ENCODE measurements at places on chromosomes 3 and 15. TPM values are rescaled to one million over a fixed set of nuclear protein-coding genes. Genes with fewer than 3 reads are reported as not detected.

LNP1 gene
- 4.6 TPM for polyA plus RNA-seq

DNA sequence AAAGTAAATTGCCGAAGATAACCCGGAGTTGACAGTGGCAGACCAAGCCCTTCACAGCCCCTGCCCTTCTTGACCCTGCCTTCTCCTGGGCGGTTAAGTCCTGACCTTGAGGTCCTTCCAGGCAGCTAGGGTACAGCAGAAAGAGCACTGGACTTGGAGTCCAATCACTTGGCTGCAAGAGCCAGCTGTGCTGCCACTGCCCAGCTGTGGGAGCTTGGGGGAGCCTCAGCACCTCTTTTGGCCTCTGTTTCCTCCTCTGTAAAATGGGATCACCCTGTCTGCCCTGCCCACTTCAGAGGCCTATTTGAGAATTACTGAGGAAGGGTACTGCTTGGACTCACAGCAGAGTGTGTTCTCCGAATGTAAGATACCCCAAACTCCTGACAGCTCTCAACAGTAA, 66.2 kb upstream of the SMAD6 start:
- no peak for DNase-seq

DNA sequence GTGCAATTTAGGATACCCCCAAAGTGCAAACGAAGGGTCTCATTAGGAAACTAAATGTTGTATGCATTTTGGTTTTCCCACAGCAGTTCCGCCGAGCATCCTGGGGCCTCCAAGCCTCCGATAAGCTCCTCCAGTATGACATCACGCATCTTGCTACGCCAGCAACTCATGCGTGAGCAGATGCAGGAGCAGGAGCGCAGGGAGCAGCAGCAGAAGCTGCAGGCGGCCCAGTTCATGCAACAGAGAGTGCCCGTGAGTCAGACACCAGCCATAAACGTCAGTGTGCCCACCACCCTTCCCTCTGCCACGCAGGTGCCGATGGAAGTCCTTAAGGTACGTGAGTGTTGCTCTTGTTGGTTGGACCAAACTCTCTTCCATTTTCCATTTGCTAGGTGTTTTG, 120.5 kb upstream of the SAMMSON start:
- no peak for DNase-seq

- DNase-seq: no peak
Observed at GRCh38 chr15:74206801-74207281, 4.3 kb upstream of the STRA6 start.

DNA sequence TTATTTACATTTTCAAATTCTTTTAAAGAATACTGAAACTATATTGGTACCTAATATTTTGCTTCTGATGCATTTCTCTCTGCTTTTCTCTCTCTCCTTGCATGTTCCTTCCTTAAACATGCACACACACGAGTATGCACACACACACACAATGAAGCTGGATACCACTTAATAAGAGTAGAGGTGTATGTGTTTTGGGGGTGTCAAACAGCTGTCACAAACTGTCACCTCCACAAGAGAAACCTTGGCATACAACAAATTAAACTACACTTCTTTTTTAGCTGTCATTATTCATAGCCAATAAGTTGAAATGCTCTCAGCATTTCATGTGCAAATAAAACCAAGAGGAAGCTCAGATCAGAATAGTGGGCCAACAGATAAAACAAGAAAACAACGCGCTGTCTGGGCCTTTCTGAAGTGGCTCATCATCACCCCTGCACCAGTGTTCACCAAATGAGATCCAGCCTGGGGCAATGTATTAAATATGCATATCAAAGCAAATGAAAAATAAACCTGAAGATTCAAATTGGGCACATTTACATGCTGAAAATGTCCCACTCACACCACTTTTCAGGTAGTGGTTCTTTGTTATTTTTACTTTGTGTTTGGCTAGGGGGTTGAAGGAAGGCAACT, 9.7 kb downstream of the MEIS2 start:
- no peak for DNase-seq

Data from renal pelvis (tissue), 12 donors.